ENCODE measurements at places on chromosomes 3 and 15.

DNA sequence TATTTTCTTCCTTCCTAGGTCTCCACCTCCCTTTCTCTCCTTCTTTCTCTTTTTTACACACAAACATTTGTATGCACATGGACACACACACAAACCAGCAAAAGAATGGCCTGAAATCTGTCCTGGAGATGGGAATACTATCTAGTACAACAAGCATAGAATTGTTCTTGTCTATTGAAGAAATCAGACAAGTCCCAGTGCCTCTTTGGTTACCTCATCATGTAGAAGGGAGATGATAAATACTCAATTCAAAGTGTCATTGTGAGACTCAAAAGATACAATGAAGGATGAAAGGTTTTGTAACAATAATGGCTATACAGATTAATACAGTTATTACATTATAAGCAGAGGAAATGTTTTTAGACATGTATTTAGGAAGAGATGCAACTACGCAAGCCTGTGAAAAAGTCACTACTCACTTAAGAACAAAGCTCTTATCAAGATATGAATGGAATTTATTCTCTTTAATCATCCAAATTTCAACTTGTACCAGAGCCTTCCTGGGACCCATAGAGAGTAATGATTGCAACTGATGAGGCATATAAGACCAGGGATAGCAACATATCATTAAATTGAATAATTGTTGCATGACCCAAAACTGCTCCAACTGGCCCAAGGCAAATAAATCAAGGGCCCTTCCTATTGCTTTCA, 43.2 kb downstream of the P3H2 start:
- no peak for DNase-seq

DNA sequence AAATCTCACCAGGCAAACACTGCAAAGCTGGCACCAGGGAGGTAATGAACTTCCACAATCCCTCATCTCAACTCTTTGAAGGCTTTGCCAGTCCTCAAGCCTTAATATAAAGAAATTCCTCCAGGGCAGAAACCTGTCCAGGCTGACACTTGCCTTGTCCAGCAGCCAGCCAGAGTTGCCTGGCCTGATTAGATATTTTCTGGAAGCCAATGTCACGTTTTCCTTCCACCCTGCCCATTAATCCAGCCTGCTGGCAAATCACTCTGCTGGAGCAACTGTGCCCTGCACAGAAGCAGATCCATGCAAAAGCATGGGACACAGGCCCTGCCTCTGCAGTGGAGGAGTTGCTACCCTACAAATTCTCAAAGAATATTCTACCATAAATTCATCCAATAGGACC, 56.5 kb downstream of the HEG1 start:
- no peak for DNase-seq

GRCh38 chr15:46304321-46304720, 669.5 kb downstream of the SQOR start:
- no peak for DNase-seq

DNA sequence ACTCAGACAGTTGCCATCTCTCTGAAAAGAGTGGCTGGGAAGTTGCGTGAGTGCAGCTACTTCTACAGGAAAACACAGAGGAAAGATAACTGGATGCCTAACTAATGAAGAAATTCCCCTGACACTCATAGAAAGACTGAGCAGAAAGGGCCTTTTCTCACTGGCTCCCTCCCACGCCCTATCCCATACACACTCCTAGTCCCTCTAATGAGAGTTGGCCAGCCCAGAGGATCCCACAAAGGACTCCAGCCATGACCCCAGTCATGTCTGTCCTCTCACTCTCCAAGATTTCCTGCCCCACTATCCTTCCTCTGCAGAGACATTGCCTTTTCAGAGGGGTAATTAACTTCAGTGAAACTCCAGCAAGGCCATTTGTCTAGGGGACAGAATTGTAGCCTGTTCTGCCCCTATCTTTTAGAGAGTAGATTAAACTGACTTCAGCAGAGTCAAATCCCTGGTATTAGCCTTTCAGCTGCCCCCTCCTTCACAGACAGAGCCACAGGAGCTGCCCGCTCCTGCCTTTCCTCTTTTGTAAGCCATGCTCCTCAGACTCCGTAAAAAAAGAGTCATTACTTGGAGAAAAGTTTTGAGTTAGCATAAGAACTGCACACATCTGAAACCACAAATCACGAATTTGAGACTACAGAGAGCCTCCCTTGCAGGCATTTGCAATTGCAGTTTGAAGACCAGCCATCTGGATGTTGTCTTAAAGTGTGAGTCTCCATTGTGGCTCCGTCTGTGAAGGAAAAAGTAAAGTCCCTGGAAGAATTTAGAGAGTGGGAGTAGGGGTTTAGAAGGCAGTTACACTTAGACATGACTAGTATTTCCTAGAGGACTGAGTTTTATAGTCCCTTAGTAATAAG, 129.1 kb upstream of the SEMA6D start:
- no peak for DNase-seq

DNA sequence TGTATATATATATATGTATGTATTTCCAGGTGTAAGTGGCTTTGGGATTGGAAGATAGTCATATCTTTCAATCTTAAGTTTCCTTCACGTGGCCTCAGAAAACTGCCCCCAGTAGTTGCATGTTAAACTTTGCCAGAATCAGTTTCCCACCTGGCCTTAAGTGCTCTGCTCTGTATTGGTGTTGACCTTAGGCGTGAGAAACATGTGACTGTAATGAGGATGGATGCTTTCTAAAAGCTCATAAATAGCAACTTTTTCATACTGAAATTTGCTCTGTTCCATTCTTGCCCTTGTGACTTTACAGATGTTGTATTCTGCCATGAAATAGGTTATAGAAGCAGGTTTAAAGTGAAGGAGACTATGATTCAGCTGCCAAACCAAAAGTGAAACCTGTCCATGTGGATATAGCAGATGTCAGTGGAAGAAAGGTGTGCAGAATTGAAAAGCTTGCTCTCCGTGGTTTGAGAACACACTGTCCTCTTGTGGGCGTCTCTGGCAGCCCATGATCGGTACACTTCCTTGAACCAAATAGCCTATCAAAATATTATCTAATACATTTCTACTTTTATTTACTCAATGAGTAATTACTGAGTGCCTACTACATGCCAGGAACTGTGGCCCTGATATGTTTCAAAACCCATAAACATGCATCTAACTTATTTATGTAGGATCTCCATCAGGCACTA, 15.8 kb downstream of the SCG5 start:
- no peak for DNase-seq

DNA sequence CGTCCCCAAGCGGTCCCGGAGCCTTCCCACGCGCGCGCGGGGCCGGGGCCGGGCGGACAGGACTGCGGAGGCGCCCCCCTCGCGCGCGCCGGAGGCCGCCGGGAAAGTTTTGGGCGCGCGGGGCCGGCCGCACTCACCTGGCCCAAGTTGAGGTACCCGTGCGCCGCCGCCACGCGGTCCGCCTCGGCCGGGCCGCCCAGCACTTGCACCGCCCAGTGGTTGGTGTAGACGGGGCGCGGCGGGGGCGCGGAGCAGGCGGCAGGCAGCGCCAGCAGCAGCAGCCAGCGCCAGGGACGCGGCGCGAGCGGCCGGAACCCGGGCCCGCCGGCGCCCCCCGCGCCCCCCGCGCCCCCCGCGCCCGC, 289 bp downstream of the PCSK6 start:
- no peak for DNase-seq

DNA sequence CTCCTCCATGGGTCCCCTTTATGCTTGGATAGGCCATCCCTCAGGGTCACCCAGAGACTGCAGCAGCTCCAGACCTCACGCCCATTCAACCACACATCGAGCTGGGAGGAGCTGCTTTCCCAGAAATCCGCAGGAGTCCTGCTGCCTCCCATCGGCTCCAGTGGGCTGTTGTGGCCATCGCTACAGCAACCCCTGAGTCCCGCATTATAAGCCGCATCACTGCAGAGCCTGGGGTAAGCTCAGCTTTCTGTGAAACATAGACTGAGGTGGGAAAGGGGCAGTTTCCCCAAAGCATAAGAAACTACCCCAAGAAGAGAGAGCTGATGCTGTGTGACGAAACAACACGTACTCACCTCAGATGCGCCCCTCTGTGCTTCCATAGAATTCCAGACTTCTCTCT, 35.7 kb downstream of the MRPL46 start:
- DNase-seq = no peak

GRCh38 chr3:13039213-13039896, 33.9 kb downstream of the IQSEC1 start:
- no peak for DNase-seq

DNA sequence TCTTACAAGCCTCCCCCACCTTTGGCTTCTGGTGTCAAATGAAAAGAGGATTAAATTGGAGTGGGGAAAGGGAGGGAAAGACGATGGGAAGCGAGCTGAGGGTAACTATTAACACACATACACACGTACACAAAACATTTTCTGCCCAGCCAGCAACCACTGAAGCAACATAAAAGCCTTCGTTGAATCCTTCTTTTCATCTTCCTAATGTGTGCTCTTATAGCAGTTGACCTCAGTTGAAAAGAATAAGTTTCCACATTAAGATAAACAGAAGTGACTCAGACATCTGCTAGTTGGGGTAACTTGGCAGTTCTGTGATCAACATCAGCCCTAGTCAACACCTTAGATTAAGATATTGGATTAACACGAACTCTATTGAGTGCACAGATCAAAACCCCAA, 558.5 kb downstream of the MECOM start:
- no peak for DNase-seq

DNA sequence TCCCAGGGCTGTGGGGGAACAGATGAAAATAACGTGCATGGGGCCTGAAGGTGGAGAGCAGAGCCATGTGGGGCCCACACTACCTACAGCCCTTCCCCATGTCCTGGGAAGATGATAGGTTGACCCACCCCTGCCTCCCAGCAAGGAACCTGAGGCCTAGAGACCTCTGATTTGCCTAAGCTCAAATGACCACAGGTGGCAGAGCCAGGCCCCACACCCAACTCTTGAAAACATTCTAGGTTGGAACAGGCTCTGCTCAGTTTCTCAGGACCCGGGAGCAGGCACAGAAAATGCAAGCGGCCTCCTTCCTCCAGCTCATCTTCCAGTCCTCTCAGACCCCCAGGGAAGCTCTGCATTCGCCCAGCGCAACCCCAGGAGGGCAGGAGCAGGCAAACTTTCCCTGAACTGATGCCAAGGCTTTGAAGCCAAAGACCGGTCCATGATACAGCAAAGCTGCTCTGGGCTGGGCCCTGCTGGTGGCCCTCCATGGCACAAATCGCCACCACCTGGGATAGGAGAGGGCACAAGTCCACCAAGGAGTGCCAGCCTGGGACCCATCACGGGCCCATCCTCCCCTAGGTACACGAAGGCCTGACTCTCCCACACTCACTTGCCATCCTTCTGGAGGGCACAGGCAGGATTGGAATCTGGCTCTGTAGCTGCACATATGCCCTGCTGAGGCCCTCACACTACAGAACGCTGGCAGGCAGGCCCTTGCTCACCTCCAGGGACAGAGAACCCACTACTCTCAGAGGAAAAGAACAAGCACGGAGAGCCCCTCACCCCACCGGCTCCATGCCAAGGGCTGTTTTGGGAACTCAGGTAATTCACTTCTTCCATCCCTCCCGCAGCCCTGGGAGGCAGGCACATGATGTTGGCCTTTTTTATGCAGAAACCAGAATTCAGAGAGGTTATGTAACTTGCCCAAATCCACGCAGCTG, 51.0 kb upstream of the FURIN start:
- no peak for DNase-seq
